HCEC 1CT (cell line): ENCODE measurements at places on chromosomes 16 and 17.

- DNase-seq, result no peak
Measured at GRCh38 chr16:88939972-88940861, 36.8 kb downstream of the CBFA2T3 start.

- no peak for DNase-seq
Measured at GRCh38 chr17:68306819-68307218, 15.5 kb downstream of the ARSG start.

- DNase-seq, result no peak
Measured at GRCh38 chr17:81456798-81457197, 55.8 kb downstream of the ACTG1 start.

- peak; percentile 44 for DNase-seq
Measured at GRCh38 chr17:47604598-47604927, 45.2 kb upstream of the KPNB1 start.

- no peak for DNase-seq
Measured at GRCh38 chr17:61808442-61808841, 54.9 kb downstream of the BRIP1 start.

- no peak for DNase-seq
Measured at GRCh38 chr16:78584213-78584860, 484.9 kb downstream of the WWOX start.

DNA sequence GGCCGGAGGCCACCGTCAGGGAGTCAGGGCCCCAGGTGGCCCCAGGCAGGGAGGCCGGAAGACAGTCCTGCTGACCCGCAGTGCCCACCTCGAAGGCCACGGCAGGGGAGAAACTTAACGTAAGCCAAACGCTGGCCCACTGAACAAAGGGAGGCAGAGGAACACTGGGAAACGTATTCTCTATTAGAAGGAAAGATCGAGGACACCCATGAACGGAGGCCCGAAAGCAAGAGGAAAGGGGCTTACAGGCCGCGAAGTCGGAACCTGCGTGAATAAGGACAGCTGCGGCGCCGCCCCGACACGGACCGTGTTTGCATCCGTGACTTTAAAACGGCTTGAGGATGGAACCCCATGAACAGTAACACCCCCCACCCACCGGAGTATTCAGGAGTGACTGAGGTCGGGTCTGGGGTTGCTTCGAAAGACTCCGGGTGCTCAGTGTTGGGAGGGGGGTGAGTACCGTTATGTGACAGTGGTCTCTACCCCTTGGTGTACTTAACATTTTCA is 102.4 kb upstream of the METRNL start:
- no peak for DNase-seq

DNA sequence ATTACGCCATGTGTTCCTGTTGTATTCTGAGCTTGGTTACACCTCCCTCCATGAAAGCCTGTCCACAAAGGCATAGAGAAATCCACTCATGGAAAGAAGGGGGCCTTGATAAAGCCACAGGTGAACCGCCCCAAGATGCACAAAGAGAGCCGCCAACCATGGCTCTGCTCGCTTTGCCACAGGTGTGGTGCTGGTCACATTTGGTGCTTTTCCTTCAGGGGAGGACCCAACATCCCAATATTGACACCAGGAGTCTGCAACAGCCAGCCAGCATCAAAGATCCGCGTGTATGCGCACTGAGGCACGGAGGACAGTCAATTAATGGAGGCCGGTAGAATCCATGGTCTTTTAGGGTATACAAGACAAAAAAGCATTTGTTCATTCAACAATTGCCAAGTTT is 7.3 kb downstream of the ABCA3 start:
- DNase-seq, result no peak

DNA sequence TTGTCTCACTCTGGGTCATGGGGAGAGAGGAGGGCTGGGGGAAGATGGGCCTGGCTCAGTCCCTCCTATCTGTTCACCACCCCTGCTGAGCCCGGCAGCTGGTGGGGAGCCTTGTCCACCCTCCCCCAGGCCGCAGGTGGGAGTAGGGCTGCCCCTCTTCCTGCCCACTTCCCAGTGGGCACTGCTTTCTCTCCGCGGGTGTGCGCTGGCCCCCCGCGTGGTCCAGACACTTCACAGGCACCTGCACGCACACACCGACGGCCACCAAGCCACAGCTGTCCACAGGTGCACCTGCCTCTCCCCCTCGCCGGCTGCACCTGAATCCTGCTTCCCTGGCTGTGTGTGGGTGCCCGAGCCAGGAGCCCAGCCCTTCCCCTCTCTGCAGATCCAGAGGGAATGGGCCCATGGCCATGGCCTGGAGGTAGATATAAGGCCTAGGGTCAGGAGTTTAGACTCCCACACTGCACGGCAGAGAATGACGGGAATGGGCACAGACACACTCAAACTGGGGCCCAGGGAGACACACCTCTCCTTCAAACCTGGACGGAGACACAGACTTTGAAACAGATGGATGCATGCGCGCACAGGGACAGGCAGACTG is 2.0 kb downstream of the NHERF2 start:
- no peak for DNase-seq

- DNase-seq, result no peak
Measured at GRCh38 chr17:67489273-67489672, 112.2 kb downstream of the PITPNC1 start.

GRCh38 chr17:43014649-43015542 is 7.3 kb downstream of the VAT1 start:
- DNase-seq, result no peak

DNA sequence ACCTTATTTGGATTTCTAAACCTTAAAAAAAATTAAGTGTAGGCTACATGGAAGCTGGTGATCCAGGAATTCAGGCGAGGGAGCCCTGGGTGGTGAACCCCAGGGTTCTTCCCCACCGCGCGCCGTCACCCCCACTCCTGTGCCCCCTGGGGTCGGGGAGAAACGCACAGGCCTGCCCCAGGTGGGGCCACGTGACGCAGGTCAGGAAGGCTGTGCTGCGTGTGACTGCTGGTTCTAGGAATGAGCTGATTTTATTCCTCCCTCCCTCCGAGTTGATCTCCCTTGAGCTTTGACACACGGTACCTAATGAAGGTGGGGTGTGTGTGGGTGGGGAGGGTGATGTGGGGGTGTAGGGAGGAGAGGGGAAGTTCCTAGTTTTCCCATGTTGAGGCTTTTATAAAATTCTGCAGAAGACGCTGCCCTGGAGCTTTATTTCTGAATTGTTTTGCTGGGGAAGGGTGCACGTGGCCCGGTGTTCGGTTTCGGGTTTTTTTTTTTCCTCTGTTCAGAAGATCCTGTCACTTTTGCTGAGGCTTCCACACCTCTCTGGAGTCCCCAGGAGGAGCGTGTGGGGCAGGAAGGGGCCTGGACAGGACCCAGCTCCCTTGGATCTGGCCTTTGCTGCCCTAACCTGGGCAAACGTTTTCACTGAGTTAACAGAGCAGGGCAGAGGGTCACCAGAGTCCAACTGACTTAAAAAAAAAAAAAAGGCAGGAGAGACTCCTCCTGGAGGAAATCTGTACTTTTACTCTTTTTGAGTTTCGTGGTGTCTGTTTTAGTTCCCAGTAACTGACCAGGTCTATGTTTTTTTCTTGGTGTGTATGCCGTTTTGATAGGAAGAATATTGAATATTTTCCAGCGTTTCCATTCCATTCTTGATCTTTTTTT is 55.8 kb upstream of the GSE1 start:
- DNase-seq, result peak; percentile 11

- DNase-seq, result peak; percentile 7
Measured at GRCh38 chr16:87002717-87003413, 314.3 kb downstream of the C16orf95 start.

- DNase-seq, result no peak
Measured at GRCh38 chr16:79307214-79307613, 293.3 kb downstream of the MAF start.

DNA sequence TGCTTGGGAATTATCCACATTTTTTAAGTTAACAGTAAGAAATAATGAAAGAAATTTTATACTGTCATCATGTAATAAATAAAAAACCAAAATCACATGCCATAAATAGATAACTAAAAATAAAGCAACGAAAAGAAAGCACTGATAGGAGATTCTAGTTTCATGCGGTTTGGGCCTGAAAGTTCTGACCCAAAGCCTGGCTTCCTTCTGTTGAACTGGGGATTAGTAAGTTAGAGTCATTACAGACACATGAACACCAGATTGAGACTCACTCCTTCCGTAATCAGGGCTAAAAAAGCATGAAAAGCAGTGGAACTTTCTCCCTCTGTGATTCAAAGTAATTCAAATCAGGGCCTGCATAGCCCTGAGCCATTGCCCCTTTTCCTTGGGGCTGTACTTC is 13.2 kb upstream of the SLC6A2 start:
- no peak for DNase-seq

DNA sequence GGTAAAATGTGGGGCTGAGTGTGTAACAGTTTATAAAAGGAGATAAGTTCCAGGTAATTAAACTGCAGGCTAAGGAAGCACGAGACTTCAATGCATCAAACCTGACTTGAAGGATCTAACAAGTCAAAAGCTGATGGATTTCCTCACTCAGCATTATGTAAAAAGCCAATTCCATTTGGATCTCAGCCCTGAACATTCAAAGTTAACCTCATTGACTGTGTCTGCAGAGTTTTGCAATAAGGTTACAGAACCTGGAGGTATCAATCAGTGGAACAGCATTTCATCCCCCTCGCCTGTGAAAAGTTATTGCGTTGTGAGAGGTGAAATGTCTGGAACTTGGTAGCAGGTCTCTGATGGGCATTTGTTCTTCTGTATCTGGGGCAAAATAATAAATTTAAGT is 317.8 kb downstream of the GRIN2A start:
- DNase-seq, result no peak

- DNase-seq, result no peak
Measured at GRCh38 chr17:79330229-79330628, 255.6 kb downstream of the ENGASE start.

GRCh38 chr16:4676831-4677230 is 16.5 kb upstream of the NUDT16L1 start:
- DNase-seq, result no peak

DNA sequence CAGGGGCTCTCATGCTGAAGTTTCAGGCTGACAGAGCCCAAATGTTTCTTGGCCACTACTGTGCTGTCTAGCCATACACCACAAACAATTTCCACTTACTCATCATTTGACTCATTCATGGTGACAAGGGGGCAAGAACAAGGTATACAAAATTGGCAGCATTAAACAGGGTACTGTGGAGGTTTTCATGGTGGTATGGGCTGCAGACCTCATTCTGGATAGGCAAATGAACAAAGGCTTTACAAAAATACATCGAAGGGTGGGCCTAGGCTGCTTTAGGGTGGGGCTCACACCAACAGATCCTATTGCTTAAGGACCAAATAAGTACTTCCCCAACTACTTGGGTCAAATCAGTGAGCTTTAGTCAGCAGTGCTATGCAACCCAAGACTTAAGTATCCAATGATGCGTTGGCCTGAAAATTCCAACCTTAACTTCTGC is 53.0 kb downstream of the N4BP1 start:
- DNase-seq, result peak; percentile 80
